ENCODE measurements at places on chromosomes 3 and 15.

DNA sequence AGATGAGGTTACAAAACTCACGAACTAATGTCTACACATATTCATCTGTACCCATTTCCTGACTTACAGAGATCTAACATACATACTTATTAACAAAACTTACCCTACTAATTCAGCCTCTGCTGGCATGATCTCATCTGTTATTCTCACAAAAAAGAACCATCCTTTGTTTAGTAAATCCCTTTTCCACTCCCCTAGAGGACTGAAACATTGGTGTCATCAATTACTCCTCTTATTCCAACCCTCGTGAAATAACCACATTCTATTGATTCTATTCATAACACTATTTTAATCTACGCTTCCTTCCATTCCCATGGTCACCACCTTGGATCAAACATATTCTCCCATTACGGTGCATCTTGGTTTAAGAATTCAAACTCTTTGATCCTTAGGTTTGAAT lies 505.9 kb downstream of the SI start:
- no peak for DNase-seq

- DNase-seq, result no peak
Measured at GRCh38 chr15:65518633-65519285, 1.3 kb upstream of the DPP8 start.

GRCh38 chr15:68500363-68501258 lies 68.6 kb upstream of the ITGA11 start:
- no peak for DNase-seq

GRCh38 chr15:31574766-31575165 lies 248.1 kb downstream of the KLF13 start:
- DNase-seq, result no peak
